ENCODE measurements at places on chromosomes 2 and 18.

- no peak for DNase-seq
These were observed 72.0 kb upstream of the ZCCHC2 start for GRCh38 chr18:62450546-62451410.

GRCh38 chr2:217127744-217128143 lies 267.9 kb upstream of the TNP1 start:
- no peak for DNase-seq

- no peak for DNase-seq
These were observed 289.5 kb upstream of the SLC14A2 start for GRCh38 chr18:45325778-45326177.

DNA sequence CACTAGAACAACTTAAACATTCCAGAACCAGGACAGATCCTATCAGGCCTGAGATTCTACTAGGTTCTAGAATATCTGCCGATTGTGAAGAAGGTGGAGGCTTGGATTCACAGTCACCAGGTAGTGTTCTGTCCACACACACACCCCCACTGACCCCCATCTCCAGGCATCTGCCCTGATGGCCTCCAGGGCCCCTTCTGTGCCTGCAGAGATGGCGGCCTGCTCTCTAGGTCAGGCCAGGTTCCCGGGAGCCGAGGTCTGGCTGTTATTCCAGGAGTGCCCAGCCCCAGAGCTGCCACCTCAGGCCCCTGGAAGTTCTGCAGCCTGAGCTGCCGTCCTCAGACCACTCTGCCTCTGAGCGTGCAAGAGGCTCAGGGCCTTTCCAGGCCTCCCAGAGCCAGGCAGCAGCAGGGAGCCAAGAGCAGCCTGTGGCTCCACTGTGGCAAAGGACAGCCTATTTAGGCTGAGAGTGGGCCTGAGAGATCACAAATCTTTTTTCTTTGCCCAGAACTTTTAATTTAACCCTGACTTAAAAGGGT lies 96.2 kb upstream of the ASAP2 start:
- DNase-seq = no peak

DNA sequence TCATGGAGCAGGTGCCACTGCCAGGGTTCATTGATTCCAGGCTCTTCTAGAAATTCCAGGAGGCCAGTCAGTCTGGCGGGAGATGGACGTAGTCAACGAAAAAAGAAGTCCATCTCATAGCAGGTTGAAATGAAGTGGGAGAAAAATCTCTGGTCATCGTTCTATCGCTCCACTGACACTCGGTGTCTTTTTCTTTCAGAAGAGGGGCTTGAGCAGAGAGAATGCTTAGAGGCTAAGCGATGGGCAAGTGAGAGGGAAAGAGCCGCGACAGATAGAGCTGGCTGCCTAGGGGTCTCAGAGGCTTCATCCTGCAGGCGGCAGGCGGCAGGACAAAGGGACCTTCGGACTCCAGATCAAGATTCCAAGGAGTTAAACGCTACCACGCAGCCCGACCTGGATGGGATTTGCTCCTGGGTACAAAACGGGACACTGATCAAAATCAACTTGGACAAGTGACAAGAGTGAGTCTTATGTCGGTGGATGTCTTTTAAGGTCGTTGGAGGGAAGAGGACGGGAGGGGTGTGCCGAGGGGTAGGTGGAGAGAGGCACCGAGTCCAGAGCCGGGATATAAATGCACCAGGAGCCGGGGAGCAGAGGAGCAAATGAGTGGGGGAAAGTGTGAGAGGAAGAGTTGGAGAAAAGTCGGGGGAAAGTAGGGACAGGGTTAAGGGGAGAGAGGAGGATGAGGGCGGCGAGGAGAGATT lies 677 bp upstream of the TMEM178A start:
- no peak for DNase-seq

DNA sequence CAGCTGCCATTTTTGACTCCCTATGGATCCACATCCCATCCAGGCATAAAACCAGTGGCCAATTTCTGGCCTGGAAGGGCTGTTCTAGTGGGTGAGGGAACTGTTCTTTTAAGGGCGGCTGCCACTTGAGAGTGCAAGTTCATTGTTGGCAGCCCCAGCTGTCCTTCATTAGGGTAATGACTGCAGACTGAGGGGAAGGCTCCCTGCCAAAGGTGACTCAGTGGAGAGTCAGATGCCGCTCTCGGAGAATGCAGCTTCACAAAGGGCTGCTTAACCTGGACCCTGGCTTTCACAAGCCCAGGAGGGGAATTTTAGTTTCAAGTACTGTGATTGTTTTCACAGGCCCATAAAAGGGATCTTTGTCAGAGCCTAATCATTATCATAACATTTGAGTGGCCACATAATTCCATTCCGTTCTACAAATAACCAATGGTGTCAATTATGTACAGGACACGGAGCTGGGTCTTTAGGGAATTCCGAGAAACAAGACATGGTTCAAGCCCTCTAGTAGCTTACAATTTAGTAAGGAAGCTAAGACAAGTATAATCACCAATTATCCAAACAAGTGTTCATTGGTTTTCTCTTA lies 235.7 kb downstream of the CDCA7 start:
- no peak for DNase-seq

DNA sequence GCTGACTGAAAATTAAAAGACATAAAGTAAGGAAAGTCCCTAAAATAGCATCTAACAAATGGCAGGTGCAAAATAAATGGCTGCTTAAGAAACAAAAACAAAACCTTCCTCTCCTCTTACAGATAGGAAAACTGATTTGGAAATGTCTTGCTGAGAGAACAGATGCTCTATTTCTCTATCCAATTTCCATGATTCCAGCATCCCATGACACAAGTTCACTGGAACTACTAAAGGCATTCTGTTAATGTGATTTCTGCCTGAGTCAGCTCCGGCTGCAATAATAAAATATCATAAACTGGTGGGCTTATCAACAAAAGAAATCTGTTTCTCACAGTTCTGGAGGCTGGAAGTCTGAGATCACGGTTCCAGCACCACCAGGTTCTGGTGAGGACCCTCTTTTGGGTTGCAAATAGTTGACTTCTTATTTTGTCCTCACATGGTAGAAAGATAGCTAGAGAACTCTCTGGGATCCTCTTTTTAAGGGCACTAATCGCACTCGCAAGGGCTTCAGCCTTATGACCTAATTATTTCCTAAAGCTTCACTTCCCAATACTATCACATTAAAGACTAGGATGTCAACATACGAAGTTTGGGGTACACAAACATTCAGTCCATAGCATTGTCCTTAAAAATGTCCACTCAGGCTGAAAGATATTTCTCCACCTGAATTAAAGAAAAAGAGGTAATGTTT lies 78.2 kb upstream of the GALNT3 start:
- no peak for DNase-seq

DNA sequence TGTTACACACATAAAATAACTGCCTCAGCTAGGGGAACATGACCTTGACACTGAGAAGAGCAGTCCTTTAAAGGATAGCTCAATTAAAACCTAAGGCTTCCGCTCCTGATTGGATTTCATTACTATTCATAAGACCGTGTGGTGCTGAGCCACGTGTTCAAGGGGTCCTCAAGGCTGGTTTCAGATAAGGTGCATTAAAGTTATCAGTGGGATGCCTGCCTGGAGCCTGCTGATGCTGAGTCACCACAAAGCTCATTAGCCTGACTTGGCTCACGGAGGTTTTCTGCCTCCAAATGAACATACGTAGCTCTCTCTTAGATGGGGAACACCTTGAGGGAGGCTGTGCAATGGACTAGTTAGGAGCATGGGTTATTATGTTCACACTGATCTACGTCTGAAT lies 518.9 kb downstream of the TDRD15 start:
- no peak for DNase-seq

DNA sequence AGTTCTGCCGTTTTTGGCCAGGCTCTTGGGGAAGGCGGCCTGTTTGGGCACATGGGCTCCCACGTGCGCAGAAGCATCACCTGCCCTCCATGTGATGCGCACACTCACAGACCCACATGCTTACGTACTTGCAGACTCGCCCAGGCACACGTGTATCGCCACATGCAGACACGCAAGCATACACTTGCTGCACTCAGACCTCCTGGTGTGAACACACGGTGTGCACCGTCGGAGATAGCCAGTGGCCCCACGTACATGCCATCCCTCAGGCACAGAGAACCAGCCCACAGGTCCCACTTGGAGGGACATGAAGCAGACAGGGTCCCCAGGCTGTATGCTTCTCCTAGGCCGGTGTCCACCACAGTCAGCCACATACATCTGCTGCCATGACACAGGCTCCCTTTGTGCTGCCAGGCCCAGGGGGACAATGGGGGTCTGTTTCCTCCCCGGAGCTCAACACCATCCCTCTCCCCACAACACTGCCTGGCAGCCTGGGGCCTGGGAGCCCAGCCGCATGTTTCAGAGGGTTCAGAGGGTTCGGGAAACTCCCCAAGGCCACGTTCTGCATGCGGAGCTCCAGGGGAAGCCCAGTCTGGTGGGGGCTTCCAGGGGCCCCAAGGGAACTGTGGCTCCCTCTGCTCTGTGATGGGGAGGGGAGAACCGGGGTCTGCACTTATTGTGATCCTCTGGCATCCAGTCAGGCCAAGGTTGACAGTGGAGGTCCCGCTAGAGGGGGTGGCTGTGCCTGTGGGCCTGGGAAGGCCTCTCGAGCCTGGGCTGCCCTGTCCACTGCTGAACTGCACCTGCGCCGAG lies 208.1 kb upstream of the HAAO start:
- DNase-seq = no peak

All from naive B cell (primary cell).